ENCODE measurements at places on chromosomes 12 and 14.

GRCh38 chr12:124227951-124228711 is 66.8 kb upstream of the RFLNA start:
- no peak for DNase-seq

GRCh38 chr12:30825341-30825740 is 70.6 kb upstream of the CAPRIN2 start:
- no peak for DNase-seq

- peak; percentile 89 for DNase-seq
Observed at GRCh38 chr14:31937730-31938346, 139.3 kb upstream of the ARHGAP5 start.

DNA sequence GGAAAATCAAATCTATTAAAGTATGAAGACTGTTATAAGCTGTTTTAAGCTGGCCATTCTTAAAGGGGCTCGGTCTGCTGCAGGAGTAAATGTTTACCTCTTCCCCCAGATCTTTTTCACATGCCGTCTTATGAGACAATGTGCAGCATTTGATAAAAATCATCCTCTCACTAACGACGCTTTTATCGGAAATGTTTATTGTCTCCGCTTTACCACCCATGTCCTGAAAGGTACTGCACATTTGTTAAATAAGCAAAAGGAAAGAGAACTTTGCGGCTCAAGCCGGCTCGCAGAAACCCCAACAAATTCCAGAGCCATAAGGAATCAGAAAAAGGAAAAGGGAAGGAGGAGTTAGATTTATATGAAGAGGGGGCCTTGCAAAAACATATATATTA is 137.8 kb downstream of the HMGA2 start:
- no peak for DNase-seq

DNA sequence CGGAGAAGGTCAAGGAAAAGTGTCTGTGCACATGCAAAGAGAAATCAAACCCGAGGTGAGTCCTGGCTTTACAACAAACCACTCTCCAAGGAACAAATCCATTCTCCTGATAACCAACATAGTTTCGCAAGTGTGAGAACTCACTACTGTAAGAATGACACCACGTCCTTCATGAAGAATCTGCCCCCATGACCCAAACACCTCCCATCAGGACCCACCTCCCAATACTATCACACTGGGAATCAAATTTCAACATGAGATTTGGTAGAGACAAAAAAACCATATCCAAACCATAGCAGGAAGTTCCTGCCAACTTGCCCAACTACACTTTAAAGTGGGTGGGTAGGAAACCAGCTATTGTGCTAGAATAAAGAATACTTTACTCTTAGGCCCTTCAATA is 2.4 kb upstream of the ERC1 start:
- no peak for DNase-seq

- no peak for DNase-seq
Observed at GRCh38 chr12:4720637-4720995, 416 bp downstream of the GALNT8 start.

GRCh38 chr14:89201645-89202044 is 215.4 kb downstream of the FOXN3 start:
- DNase-seq = no peak

DNA sequence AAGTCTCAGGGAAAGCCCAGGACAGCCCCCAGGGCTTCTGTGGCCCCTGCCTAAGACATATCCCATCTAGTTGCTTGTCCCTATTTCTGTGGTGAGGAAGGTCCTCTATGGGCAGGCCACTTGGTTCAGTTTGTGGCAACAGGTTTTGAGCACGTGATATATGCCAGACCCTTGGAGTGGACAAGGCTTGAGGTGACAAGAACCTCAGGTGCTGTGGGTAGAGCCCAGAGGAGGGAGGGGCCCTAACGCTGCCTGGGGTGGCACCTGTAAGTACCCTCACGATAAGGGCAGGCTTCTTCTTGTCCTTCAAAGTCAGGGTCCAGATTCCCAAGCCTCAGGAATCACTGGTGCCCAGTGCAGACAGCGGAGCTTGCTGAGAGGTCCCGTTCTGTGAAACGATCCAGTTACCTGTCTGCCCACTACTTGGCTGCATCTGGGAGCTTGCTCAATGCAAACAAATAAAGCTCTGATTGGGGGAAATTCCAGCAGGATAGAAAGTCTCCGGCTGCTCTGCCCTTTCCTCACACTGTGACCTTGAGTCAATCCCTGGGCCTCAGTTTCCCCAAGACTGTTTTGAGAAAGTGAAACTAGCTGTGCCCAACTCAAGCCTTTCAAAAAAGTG is 47.7 kb upstream of the FAM181A start:
- no peak for DNase-seq

- DNase-seq = no peak
Observed at GRCh38 chr14:76080471-76080870, 71.3 kb upstream of the GPATCH2L start.

DNA sequence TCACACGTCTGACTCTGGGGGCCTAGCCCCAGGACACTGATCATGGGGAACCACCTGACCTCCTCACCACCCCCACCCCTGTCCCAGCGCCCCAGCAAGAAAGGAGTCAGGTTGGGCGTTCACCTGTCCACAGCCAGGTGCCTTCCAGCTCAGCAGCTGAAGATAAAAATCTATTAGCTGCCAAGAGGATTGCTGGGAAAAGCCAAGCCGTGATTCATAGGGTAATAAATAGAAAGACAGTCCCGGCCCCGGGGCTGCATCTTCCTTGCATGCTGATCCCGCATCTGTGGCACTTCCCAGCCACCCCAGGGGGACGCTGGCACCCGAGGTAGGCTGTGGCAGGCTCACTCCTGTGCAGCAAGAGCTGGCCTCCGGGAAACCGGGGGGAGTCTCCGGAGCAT is 70.2 kb upstream of the NCOR2 start:
- DNase-seq = no peak

DNA sequence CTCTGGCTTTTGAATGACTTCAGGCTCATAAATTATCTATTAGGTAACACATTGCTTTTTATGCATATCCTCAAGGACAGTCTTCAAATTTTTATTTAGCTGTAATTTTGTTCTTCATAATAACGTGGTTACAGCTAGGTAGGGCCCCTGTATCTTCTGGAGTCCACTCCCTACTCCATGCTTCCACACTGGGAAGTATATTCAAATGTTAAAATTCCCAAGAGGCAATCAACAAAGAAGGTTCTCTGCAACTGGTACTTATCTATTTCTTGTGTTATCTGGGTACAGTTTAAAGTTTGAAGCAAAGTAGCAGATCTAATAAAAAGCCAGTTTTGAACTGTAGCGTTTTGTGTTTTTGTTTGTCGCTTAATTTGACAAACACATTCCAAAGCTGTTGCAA is 20.1 kb upstream of the BAZ1A start:
- no peak for DNase-seq

- no peak for DNase-seq
Observed at GRCh38 chr12:48788524-48788853, 400 bp downstream of the ADCY6 start.

DNA sequence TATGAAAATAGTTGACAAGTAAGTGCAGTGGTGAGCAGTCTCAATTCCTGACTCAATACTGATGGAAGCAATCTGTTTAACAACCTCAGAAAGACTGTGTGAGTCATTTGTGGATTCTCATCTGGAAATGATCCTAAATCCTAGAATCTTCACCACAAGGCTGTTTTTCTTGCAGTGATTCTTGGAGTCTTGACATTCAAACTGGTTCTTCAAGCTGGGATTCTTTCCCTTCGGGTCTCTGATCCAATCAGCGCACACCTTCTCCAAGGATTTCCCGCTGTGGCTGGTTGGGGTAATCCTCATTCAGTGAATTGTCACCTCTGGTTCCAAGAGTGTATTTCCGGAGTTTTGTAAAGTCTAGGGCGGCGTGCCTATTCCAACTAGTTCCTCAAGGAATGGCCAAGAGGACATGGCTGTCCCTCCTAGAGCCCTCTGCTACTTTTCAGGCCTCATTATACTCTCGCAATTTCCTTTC is 37.7 kb upstream of the FOXJ2 start:
- DNase-seq = no peak

GRCh38 chr12:3117591-3118015 is 40.4 kb downstream of the TSPAN9 start:
- DNase-seq = no peak

- no peak for DNase-seq
Observed at GRCh38 chr14:85280074-85280473, 249.9 kb upstream of the FLRT2 start.

DNA sequence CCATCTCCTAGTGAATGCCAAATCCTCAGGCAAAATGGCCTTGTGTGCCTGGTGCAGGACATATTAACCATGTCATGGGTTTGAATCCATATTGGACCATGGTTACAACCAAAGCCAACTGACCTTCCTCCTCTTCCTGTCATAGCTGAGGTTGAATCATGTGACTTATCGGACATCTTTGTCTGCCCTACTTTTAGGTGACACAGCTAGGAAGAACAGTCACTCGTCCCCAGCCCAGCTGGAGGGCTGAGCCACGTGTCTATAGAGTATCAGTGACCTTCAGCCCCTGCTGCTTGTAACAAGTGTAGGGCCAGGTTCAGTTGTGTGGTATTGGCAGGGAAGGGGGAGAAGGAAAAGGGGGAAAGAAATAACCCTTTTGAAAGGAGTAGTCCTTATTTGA is 225.2 kb downstream of the KTN1 start:
- no peak for DNase-seq

DNA sequence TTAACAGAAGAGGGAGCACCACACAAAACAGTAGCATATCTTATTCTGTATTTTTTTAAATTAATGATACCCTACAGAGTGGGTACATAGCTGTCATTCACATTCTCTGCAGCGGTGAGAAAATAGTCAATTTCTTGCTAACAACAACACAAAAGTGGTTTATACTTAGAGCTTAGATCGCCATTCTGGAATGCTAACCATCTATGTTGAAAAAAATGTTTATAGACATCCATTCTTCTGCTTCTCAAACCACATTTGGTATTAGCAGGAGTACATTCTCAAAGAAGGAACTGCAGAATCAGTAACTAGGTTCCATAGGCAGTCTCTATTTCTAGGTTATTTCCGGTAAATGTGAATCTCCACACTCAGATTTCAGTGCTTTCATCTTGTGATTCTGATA is 185.9 kb downstream of the PPFIA2 start:
- no peak for DNase-seq

DNA sequence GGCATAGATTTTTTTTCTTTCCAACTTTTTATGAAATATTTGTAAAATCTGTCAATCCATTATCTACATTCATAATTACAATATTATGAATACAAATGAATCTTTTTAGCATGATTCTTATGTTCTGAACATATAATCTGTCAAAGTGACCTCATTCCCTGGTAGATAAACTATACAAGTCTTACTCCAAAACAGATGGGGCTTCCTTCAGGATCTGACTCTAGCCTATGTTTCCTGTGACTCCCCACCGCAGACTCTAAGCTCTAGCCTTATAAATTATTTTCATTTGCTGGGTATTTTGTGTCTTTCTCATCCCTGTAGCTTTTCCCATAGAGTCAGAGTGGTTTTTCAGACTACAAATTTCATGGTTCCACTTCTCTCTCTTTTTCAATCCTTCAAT is 202.1 kb upstream of the KITLG start:
- DNase-seq = no peak

GRCh38 chr14:86712727-86713126 is 1182.8 kb downstream of the FLRT2 start:
- DNase-seq = no peak

DNA sequence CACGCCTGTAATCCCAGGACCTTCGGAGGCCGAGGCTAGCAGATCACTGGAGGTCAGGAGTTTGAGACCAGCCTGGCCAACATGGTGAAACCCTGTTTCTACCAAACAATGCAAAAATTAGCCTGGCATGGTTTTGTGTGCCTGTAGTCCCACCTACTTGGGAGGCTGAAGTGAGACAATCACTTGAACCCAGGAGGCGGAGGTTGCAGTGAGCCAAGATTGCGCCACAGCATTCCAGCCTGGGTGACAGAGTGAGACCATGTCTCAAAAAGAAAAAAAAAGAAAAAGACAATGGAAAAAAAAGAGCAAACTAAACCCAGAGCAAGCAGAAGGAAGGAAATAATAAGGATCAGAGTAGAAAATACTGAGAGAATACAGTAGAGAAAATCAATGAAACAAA is 5.4 kb downstream of the CHURC1 start:
- DNase-seq = no peak

DNA sequence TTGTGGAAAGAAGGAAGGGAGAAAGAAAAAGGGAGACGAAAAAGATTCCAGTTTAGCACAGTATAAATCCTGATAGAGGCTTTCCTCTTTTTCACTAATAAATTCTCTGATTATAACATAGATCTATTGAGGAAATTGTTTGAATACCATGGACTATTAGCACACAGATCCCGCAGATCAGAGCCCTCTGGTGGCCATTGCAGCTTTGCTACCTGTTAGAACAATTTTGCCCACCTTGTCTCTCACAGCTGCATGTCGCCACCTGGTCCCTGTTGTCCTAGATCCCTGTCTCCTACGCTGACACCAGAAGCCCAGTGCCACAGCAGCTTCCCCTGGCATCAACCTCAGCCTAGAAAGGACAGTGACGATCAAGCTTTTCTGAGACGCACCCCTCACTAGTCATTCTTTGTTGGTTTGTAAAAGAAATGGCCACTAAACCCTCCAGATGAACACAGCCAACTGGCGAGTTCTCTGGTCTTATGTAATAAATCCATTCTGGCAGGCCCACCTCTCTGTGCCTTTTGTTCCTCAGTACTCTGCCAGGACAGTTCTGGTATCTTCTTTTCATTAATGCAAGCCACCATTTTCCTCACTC is 9.9 kb downstream of the GPHB5 start:
- DNase-seq = no peak

DNA sequence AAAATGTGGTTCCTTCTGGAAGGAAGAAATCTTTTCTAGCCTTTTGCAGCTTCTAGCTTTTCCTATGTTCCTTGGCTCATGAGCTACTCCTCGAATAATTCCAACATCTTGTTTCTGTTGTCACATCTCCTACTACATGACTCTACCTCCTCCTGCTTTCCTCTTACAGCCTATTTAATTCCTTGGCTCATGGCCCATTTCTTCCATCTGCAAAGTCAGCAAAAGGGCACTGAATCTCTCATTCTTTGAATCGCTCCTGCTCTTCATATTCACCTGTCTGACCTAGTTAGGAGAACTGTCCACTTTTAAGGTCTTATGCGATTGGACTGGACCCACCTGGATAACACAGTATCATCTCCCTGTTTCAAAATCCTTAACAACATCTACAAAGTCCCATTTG is 15.8 kb downstream of the PRKD1 start:
- DNase-seq = no peak

DNA sequence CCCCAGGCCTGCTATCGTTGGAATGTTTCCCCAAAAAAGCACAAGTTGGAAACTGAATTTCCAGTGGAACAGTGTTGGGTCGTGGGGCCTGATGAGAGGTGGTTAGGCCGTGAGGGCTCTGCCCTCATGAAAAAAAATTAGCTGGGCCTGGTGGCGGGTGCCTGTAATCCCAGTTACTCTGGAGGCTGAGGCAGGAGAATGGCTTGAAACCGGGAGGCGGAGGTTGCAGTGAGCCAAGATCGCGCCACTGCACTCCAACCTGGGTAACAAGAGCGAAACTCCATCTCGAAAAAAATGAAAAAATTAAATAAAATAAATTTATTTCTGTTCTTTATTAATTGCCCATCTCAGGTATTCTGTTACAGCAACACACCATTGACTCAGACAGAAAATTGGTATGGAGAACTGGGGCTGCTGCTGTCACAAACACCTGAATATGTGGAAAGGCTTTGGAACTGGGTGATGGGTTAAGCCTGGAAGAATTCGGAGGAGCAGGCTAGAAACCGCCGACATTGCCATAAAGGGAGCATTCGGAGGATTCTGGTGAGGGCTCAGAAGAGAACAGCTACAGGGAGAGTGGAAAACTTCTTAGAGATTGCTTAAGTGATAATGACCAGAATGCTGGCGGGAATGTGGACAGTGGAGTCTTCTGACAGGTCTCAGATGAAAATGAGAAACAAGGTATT is 17.1 kb upstream of the RCOR1 start:
- no peak for DNase-seq

Data from activated effector memory CD4-positive, alpha-beta T cell treated with anti-CD3 and anti-CD28 coated beads, Interleukin-2, amount 50 U/mL, for 16 hours (primary cell).